ENCODE measurements at places on chromosomes 7 and 10.

DNA sequence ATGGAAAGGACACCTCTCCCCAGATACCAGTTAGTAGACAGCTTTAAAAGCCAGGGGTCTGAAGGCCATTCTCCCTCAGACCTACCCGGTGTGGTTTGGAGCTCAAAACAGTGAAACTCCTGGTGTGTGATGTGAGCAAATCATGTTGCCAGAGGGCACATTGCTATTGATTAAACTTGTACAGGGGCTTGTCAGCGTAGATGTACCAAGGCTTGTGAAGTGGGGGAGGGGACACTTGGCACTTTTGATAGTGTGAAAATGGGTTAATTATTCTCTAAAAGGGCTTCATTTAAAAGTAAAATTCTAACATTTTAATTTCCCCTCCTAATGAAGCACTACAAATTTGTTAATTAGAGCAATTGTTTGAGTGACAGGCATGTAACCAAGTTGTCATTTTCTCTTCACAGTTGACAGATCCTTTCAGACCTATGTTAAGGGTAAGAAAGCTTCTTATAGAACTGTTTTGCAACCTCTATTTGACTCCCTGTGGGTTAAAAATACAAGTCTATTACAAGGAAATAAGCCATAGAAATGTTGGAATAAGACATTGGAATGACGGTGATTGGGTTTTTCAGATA lies 356.9 kb upstream of the GALNT17 start:
- DNase-seq, result no peak

DNA sequence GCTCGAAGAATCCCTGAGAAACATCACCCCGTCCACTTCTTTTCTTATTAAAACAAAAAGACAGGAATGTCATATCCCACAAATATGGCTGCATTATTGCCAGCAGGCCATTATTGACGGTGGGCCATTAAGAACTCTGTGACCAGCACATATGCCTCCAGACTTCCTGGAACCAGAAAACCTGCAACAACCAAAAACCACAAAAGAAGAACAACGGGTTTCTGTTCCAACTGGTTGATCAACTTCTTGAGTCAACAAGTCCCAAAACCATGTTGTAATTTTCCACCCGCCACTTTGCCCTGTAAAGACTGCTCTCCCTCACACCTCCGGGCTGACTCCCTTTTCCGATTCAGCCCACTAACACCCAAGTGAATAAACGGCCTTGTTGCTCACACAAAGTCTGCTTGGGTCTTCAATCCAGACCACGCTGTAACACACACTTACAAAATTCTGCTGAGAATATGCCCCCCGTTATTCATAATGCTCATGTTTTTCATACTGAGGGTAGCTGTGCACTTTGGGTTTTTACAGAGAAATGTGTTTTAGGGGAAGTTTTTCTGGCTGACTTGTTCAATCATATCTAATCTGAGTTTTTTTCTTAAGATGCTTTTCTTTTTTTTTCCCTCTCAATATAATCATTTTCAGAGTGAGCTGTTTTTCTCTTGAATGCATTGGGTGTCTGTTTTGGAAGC lies 20.7 kb downstream of the ZNF107 start:
- DNase-seq, result peak; percentile 10

- DNase-seq, result no peak
These were observed 142.6 kb upstream of the TMEM196 start for GRCh38 chr7:19916046-19916445.

GRCh38 chr7:155729847-155730246 lies 82.4 kb downstream of the SHH start:
- DNase-seq, result no peak

Measured in CD4-positive, alpha-beta T cell treated with Interleukin-21 for 1 hour (primary cell).